Neural progenitor cell (in vitro differentiated cells): ENCODE measurements at places on chromosomes 7 and 10. TPM values are rescaled to one million over a fixed set of nuclear protein-coding genes. Genes with fewer than 3 reads are reported as not detected.

DNA sequence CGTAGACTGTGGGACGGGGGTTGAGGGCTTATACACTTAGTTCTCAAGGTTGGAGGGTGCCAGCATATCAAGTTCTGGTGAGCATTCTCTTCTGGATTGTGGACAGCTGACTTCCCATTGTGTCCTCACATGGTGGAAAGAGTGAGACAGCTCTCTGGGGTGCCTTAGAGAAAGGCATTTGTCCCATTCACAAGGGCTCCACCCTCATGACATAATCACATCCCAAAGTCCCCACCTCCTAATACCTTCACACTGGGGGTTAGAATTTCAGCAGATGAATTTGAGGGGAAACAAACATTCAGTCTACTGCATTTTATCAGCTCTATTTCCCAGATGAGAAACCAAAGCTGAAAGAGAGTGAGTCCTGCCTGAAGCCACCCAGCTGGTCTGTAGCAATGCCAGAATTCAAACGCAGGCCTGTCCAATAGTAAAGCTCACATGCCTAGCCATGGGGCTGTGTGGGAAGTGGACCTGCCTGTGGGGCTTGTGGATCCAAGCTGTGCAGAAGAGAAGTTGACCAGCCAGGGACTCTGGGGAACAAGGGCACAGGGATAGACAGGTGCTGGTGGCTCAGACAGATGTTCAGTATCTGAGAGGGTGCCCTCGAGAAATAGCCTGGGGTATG, 34.9 kb upstream of the LOXL4 start:
- DNase-seq = no peak

DNA sequence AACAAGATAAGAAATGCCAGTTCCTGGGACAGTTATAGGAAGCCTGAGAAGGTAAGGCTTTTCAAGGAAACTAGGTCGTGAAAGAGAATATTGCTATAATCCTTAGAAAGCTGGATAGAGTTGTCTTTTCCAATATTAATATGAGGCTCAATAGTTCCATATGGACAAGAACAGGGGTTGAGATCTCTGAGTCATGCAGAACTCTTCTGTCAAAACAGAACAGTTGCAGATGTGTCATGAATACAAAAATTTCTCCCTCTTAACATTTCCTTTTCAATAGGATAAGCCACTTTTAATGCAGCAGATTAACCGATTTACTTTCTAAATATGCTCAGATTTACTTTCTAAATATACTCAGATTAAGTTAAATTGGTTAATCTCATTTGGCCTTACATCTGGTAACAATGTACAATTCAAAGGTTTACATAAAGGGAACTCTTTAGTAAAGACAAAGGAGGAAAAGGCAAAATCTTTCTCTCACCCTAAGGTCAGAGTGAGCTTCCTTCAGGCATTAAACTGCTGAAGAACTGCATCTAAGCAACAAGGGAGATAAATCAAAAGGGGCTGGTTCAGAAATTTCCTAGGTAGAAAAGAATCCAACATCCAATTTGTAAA, 104.7 kb upstream of the PCDH15 start:
- DNase-seq = no peak

DNA sequence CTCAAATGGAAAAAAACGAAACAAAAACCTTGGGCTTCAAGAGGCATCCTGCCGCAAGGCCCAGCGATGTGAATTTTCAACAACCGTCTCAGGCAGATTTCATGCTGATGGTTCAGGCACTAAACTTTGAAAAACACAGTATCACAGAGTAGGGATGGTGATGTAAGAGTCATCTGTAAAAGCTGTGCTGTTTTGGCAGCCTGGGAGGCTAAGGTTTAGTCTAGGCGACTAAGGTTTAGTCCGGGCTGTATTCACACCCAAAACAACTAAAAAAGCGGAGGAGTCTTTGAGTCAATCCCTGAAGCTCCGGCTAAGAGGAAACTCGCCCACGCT, 420 bp upstream of the MINPP1 start:
- no peak for DNase-seq

GRCh38 chr10:126247446-126247975, 140.8 kb downstream of the ADAM12 start:
- DNase-seq = no peak

DNA sequence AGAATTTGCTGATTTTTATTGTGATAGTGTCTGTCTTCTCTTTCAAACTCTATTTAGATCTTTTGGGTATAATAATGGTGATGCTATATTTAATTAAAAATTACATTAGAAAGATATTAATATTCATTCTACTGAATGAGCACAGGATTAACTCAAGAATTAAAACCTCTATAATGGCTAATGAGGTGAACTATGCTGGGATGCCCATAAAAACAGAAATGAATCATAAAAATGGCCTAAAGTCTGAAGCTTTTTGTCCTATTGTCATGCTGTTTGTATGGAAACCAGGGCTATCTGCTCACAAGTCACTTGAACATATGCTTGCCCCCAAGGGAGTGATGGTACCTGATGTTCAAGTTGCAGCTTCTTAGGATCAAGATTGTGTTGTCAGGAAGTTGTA, 76.2 kb upstream of the ICA1 start:
- no peak for DNase-seq

GRCh38 chr10:6643962-6644361, 63.9 kb upstream of the PRKCQ start:
- no peak for DNase-seq

- no peak for DNase-seq
Measured at GRCh38 chr7:66377714-66378113, 172.6 kb downstream of the TPST1 start.

- no peak for DNase-seq
Measured at GRCh38 chr7:13197501-13197900, 510.1 kb downstream of the ARL4A start.

- no peak for DNase-seq
Measured at GRCh38 chr10:5440206-5440605, 27.8 kb downstream of the NET1 start.

DNA sequence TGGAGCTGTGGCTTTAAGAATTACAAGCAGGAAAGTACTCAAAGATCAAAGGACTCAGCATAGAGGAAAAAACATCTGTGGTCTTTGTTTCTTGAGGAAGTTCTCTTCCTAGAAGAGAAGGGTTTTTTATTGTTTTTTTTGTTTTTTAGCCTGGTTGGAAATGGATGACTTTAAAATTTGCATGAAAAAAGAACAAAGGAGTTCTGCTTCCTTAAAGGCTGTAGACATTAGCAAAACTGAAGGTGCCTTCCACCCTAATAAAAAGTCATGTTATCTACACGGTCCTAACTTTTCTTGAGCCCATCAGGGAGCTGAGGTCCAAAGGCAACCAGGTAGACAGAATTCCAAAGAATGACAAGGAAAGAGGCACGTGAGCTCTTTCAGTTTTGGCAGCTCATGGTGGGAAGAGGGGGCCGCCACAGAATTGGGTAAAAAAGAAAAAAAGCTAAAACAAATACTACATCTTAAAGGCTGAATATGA, 356.6 kb downstream of the SH2D4B start:
- DNase-seq = no peak

The PMPCB gene
- total RNA-seq = 103 and 164 TPM in 2 replicates
